ENCODE measurements at places on chromosomes 4 and X.

DNA sequence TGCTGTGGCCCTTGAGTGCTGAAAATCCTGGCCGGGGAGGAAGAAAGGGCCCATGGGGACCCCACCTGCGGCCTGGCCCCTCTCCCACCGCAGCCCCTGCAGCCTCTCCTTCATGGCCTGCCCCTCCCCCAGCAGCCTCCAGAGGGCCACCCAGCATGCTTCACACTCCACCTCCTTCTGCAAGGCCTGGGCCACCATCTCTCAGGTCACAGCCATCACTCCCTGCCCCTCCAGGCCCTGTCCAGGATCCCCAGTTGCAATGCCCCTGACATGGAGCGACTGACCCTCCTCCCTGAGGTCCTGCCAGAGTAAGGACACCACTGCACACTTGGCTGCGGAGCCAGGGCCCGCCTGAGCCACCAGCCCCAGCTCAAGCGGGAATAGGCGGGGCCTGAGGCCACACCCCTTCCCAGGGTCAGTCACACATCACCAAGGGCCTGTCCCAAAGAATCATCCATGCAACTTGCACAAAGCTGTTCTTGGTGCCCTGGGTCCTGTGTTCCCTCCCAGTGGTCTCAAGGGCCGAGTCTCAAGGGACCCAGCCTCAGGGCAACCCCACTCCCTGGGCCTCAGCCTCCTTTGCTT is 32.9 kb downstream of the CCNQ start:
- no peak for DNase-seq

GRCh38 chr4:38323141-38323641 is 340.8 kb upstream of the KLF3 start:
- DNase-seq, result no peak

DNA sequence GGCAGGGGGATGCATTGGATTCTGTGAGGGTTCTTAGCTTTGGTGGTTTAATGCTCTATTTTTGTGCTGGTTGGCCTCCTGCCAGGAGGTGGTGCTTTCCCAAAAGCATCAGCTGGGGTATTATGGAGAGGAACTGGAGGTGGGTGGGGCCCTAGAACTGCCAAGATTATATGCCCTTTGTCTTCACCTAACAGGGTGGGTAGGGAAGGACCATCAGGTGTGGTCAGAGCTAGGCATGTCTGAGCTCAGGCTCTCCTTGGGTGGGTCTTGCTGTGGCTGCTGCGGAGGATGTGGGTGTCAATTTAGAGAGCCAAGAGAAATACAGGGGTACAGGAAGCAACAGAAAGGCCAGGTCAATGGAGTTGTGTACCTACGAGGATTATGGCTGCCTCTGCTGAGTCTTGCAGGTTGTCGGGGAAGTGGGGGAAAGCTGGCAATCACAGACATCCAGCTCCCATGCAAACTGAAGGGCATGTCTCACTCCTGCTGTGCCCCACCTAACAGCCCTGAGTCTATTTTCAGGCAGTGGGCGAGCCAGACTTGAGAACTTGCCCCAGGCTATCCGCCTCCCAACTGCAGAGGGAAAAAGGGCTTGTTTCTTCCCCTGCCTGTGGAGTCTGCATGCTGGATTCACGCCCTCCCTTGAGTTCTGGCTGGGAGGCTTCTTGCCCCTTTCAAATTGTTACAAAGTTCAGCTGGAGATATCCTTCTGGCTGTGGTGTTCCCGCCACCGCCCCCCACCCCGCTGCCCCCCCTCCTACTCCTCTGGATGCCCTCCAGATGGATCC is 212.0 kb downstream of the COMMD8 start:
- DNase-seq, result no peak

- DNase-seq, result no peak
These were observed 30.7 kb upstream of the RAPGEF2 start for GRCh38 chr4:159071969-159072765.

DNA sequence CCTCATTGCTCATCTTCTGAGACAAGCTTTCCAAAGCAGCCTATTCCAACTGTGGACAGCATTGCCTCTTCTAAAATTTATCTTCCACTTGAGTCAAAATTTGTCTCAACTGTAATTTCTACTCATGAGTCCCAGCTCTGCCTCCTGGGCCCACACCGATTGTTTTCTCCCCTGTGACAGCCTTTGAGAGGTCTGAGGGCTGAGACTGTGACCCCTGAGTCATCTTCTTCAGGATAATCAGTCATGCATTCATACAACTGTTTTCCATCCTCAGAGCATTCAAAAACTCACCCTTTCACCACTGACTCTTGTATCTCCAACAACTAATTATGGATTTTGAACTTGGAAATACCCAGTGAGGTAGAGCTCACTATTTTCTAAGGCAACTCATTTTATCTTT is 228.1 kb downstream of the EDA2R start:
- no peak for DNase-seq

- DNase-seq, result no peak
These were observed 30.4 kb downstream of the GNL3L start for GRCh38 chrX:54560411-54560810.

DNA sequence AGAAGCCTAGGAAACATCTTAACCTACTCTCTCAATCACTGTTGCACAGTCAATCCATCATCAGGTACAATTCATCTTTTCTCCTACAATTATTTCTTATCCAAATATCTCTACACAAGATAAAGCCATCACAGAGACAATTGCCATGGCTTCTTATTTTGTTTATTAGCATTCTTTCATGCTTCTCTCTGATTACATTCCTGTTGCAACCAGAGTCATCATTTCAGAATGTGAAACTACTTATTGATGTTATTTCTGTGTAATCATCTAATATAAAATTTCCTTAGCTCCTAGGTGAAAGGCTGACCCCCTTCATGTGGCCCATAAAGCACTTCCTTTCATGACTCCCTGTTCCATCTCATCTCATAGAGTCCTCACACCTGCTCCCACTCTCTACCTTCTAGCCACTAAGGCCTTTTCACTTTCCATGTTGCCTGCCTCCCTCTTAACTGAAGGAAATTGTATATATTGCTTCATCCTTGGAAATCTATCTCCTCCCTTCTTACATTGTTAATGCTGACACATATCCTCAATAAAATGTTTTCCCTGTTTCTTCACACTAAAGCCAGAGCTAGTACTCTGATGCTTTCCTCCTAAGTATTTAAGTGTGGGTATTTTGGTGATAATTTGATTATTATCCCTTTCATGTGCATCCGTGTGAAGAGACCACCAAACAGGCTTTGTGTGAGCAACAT is 829.9 kb downstream of the FAT4 start:
- DNase-seq, result no peak

DNA sequence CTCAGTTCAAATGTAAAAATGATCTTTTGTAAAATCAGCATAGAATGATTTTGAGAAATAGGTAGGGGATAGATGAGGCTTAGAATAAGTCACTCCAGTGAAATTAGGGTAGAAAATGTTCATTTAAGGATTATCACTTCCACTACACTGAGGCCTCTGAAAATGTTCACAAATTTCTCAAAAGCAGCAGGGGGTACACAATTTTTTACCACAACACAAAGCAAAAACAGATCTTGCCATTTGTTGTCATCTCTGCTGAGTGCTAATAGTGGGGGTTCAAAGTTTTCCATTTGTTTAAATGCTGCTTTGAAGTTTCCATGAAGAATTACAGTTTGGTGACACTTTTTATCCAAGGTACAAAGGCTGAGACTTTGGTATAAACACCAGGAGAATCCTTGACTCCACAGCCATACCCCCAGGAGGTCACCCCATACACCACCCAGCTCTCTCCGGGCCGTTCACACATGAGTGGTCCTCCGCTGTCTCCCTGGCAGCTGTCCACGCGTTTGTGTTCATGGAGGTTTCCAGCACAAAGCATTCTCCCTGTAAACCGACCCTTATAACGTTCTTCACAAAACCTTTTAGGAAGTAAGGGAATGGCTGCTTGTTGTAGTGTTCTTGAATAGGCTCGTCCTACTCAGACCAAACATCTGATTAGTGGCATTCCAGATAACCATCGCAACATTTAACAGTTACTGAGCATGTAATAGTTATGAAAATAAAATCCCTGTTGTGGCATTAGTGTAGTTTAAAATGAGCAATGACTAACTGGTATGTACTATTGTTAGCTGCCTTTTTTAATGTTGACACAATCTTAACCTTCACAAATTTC is 71.0 kb downstream of the PRSS12 start:
- no peak for DNase-seq

DNA sequence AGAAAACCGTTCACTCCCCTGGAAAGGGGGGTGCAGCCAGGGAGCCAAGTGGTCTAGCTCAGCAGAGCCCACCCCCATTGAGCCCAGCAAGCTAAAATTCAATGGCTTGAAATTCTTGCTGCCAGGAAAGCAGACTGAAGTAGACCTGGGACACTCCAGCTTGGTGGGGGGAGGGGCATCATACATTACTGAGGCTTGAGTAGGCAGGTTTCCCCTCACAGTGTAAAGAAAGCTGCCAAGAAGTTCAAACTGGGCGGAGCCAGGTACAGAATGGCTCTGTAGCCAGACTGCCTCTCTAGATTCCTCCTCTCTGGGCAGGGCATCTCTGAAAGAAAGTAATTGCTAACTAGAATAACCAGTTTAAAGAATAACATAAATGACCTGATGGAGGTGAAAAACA is 372.3 kb upstream of the F9 start:
- no peak for DNase-seq
